ENCODE measurements at places on chromosomes 13 and 19. TPM values are rescaled to one million over a fixed set of nuclear protein-coding genes. Genes with fewer than 3 reads are reported as not detected.

DNA sequence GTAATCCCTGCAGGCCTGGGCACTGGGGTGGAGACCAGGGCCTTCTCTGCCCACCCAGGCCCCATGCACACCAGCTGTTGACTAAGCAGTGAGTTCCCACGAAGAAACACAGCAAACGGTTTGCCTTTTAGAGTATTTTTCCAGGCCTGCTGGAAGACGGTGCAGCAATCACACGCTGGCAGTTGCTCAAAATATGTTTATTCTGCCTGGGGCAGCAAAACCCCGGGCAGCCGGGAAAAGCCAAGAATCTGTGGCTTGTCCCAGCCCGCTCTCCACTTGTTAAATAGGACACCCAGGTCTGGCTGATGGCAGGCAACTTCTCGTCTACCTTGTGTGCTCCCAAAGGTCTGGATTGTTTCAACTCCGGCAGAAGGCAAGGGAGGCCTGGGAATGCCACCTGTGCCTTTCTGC lies 40.8 kb downstream of the GGACT start:
- DNase-seq = no peak

DNA sequence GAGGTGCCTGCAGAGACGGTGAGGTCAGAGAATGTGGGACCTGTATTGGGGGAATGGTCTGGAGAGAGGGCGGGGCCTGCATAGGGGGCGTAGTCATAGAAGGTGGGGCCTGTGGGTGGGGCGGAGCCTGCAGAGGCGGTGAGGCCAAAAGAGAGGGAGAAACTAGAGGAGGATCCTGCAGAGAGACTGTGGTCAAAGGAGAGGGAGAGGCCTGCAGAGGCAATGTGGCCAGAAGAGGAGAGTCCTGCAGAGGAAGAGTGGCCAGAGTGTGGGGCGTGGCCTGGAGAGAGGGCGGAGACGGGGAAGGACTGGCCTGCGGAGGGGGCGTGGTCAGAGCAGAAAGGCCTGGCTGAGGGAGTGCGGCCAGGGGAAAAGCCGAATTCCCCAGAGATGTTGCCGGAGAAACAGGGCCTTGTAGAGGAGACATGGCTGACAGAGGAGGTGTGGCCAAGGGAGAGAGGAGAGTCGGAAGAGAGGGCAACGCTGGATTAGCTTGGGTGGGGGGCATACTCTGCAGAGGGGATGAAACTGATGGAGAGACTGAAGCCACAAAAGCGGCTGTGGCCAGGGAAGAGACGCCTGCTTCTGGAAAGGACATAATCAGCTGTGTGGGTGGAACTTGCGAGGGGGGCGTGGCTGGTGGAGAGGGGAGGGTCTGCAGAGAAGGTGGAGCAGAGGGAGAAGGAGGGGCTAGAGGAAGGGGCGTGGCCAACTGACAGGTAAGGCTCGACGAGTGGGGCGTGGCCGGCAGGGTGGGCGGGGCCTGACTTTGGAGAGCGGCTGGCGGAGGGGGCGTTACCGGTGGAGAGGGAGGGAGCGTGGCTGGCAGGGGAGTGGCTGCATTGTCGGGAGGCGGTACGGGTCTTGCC lies 2.5 kb downstream of the PRR36 start:
- peak; percentile 85 for DNase-seq

The WDR88 gene
- not detected for total RNA-seq

DNA sequence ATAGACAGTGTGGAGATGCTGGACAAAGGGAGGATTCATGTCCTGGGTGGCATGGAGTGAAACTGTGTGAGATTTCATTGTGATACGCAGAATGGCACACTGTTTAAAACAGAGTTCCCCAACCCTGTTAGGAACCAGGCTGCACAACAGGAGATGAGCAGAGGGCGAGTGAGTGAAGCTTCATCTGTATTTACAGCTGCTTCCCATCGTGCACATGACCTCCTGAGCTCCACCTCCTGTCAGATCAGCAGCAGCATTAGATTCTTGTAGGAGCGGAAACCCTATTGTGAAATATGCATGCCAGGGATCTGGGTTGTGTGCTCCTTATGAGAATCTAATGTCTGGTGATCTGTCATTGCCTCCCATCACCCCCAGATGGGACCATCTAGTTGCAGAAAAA lies 72.5 kb downstream of the RAP2A start:
- DNase-seq = peak; percentile 74

DNA sequence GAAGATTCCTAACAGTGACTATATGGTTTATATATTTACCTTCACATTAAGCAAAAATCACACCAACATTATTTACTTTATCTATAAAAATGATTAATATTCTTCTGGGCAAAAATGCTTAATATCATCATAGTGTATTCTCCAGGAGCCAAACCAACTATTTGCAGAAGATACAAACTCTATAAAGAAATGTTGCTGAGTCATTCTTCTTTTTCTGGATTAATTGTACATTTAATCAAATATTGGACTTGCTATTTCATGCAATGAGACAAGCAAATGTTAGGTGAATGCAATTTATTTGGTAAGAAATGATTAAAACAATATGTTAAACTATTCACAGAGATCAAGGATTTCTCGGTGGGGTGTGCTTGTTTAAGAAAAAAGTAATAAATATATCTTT lies 1075.8 kb downstream of the PCDH9 start:
- no peak for DNase-seq

- DNase-seq = no peak
These were observed 27.1 kb downstream of the CYSLTR2 start for GRCh38 chr13:48680756-48681392.

- peak; percentile 85 for DNase-seq
These were observed at the start of gene CDC42EP5 for GRCh38 chr19:54473071-54473891. CDC42EP5 (minus strand) TSS chr19:54473296; CDS start chr19:54465547, 7,749 bp downstream.

DNA sequence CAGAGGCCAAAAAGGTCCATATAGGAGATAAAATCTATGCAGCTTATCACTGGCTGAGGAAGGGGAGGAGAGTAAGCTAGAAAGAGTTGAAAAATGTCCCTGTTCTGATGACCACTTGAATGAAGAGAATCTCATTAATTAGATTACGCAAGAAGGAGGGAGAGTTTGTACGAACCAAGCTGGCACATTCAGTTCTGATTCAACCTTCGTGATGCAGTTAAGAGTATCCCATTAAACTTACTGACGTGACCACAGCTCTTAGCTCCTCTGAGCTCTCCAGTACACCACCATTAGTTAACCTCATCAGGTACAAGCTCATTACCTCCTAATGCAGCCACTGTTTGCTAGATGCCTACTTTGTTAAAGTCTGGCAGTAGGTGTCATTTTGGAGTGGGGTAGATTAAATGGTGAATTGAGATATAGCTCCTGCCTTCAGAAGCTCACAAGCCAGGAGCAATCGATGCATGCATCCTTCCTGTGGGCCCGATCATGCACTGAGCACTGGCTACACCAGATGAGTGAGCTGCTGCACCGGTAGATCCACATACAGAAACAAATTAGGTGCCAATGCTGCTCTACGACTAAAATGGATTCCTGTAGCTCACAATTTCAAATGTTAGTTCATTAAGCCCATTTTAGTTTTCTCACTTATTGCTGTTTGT lies 458.3 kb downstream of the COG6 start:
- no peak for DNase-seq

- DNase-seq = no peak
These were observed 147.4 kb downstream of the KDM4B start for GRCh38 chr19:5116292-5116691.

DNA sequence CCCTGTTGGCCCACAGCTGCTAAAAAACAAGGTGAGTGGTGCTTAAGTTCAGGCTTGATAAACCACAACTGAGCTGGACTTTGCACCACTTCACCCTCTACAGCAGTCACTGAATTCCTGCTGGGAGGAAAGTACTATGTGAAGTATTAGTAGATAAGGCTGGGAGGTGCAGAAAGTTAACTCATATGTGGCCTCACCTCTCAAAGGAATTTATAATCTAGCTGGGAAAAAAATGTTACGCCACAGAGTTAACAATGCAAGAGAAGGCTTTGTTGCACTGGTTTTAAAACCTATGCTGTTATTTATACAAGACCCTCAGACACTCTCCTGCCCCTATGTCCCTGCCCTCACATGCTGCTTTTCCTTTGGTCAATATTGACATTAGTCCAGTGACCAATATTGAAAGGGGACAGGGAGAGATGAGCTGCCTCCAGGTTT lies 60.9 kb downstream of the LIG4 start:
- DNase-seq = no peak

DNA sequence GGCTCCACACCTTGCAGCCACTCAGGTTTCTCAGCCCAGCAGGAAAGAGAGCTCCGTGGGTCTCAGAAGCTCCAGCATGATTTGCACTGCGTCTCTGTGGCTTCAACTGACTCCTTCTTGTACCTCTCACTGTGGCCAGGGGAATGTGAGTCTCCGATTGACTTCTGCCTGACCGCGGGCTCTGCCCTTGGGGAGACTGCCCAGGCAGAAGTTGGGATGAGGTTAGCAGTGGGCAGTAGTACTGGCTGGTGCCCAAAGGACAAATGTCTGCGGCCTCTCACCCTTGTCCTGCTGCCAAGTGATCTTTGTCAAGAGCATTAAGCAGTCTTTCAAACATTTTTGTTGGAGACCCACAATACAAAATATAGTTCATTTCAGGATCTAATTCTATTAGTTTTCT lies 34.4 kb upstream of the FXYD3 start:
- no peak for DNase-seq

The PPP1R13L gene
- total RNA-seq = 3.0 TPM

- DNase-seq = no peak
These were observed 8.9 kb upstream of the ZNF560 start for GRCh38 chr19:9507285-9507684.

The GPR12 gene
- total RNA-seq = not detected

- DNase-seq = peak; percentile 92
These were observed 15.9 kb downstream of the TICAM1 start for GRCh38 chr19:4815426-4816201.

- DNase-seq = no peak
These were observed 96.5 kb downstream of the DHRS12 start for GRCh38 chr13:51707461-51707860.

DNA sequence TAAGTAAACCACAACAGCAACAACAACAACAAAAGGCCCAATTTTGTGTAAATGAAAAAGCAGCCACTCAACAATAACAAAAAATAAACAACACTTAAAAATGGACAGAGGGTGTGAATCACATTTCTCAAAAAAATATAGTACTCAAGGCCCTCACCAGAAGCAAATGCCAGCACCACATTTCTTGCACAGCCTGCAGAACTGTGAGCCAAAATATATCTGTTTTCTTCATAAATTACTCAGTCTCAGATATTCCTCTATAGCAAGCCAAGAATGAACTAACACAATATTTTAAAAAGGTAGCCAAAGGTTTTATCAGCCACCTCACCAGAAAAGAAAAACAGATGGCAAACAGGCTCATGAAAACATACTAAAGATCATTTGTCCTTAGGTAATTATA lies 3.9 kb upstream of the CD33 start:
- DNase-seq = no peak

- peak; percentile 82 for DNase-seq
These were observed 181.3 kb downstream of the PCDH9 start for GRCh38 chr13:67048821-67049150.

The SMAD9 gene
- total RNA-seq = 4.8 TPM

DNA sequence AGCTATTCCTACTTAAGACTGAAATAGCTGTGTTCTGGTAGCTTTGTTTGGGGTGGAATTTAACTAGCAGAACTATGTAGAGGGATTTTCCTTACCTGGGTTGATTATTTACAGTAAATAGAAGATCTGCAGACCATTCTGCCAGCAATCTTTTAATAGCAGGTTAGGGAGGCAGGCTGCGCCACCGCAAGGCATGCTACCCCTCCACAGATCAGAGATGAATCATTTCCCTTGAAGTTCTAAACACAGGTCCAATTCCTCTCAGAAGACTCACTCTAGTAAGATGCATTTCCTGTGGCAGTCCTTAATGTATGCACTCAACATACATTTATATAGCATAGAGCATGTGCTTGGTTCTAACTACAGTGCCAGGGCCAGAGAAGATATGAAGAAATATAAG lies 109.0 kb downstream of the TNFRSF19 start:
- DNase-seq = peak; percentile 90

DNA sequence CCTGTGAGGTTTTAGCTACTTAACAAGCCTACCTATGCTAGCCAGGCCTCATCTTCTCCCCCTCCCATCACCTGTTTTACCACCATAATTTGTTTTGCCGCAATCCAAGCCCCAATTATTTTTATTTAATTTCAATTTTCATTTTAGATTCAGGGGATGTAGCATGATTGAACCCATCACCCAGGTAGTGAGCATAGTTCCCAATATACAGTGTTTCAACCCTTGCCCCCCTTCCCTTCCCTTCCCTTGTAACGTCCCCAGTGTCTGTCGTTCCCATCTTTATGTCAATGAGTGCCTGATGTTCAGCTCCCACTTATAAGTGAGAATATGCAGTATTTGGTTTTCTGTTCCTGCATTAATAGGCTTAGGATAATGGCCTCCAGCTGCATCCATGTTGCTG lies 885.0 kb downstream of the UQCRFS1 start:
- DNase-seq = no peak

The MAP3K10 gene
- total RNA-seq = 1.8 TPM

GRCh38 chr13:106548064-106548696 lies 12.7 kb upstream of the EFNB2 start:
- DNase-seq = peak; percentile 78

The RGS9BP gene
- 0.18 TPM for total RNA-seq

DNA sequence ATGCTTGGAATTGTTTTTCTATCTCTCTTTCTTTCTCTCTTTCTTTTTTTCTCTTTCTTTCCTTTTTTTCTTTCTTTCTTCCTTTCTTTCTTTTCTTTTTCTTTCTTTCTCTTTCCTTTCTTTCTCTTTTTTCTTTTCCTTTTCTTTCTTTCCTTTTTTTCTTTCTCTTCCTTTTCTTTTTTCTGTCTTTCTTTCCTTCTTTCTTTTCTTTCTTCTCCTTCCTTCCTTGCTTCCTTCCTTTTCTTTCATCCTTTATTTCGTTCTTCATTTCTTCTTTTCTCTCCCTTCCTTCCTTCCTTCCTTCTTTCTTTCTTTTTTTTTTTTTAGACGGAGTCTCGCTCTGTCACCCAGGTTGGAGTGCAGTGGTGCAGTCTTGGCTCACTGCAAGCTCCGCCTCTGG lies 1.9 kb upstream of the MEX3D start:
- DNase-seq = no peak

The GARIN5B gene
- not detected for total RNA-seq

- DNase-seq = no peak
These were observed 236.7 kb upstream of the IPO5 start for GRCh38 chr13:97716746-97717145.

DNA sequence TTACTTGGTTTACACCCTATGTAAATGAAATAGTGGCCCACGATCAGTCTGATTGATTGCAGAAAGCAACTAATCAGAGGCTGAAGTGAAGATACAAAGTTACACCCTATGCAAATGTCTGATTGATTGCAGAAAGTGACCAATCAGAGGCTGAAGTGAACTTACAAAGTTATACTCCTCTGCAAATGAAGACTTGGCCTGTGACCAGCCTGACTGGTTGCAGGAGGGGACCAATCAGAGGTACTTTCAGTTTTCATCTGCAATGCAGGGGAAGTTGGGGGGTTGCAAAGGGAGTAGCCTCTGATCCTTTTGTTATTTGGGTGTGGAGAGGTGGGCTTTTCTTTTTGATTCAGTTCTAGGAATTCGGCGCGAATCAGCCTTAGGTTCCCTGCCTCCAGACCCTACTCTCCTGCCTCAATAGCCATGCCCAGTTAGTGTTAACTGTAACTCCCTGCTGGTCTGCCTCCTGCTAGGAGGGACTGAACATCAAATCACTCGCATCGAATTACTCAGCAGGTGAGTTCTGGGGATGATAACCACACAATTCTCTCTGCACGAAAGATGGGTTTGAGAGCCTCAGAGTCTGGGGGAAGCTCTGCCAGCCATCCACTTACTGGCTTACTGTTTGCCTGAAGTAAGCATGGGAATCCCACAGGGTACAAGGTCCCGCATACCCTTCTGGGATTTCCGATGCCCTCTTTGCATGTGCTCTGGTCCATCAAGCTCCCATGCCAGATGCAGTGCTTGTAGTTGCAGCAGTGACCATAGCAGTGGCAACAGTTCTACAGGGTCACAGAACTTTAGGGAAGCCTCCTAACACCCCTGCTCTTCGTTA lies 7.5 kb downstream of the ARL11 start:
- peak; percentile 43 for DNase-seq

Data from IMR-90 (cell line).